ENCODE measurements at places on chromosomes 2 and 18.
A peak's percentile ranks its signal among the peaks of the same experiment; 100 is the strongest.

DNA sequence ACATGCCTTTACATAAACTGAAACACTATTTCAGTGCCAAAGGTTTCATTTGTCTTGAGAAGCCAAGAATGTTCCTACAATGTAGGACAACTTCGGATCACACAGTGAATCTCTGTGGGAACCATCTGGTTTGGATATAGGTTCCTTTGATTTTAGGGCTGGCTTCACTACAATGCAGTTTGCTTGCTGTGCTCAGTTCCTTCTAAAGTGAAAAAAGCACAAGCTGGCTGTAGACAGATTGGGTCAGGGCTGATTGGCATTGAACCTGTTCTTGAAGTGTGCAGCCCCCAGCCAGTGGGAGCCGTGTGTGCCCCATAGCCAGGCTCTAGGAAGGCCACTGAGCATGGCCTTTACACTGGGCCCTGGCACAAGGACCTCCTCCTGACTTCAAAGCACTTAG lies 167.9 kb upstream of the HNRNPA3 start:
- DNase-seq, result no peak

- DNase-seq, result no peak
Measured at GRCh38 chr18:56711708-56712445, 60.7 kb downstream of the WDR7 start.

GRCh38 chr2:39008665-39009064 lies 112.2 kb downstream of the SOS1 start:
- DNase-seq, result no peak

GRCh38 chr2:43039376-43040080 lies 186.9 kb downstream of the ZFP36L2 start:
- no peak for DNase-seq

- no peak for DNase-seq
Measured at GRCh38 chr18:7696780-7697179, 129.7 kb downstream of the PTPRM start.

GRCh38 chr2:76197428-76197827 lies 486.7 kb upstream of the GCFC2 start:
- DNase-seq, result no peak

- no peak for DNase-seq
Measured at GRCh38 chr2:66566726-66567399, 131.9 kb downstream of the MEIS1 start.

DNA sequence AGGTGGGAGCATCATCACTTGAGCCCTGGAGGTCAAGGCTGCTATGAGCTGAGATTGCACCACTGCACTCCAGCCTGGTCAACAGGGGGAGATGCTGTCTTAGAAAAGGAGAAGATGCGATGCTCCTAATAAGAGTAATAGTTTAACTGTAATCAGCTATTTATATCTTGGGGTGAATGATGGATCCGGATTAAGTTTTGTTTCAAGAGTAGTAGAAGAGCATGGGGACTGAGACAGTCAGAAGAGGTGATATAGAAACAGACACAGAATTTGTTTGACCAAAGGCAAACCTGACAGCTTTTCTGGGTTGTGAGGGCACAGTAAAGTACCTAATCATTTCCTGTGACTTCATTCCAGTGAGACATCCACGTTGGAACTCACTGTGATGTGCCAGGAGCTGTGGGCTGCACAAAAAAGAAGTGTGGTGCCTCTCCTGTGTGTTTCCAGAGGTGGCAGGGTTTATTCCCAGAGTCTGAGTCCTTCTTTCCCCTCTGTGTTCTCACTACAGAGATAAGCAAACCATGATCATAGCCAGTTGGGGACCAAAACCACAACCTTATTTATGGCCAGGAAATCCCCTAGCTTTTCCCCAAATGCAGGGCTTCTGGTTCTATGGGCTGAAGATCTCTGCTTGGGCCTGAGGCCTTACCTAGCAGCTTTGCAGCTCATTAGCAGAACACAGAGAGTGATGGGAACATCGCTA lies 113.7 kb downstream of the XRCC5 start:
- DNase-seq, result no peak

- DNase-seq, result peak; percentile 70
Measured at GRCh38 chr2:120237491-120237902, 14.3 kb upstream of the TMEM185B start.
